Stimulated activated CD4-positive, alpha-beta T cell treated with anti-CD3 and anti-CD28 coated beads, Interleukin-4, amount 100 ng/mL, for 1 hour (primary cell): ENCODE measurements at places on chromosomes 13 and 19.
A peak's percentile ranks its signal among the peaks of the same experiment; 100 is the strongest.

DNA sequence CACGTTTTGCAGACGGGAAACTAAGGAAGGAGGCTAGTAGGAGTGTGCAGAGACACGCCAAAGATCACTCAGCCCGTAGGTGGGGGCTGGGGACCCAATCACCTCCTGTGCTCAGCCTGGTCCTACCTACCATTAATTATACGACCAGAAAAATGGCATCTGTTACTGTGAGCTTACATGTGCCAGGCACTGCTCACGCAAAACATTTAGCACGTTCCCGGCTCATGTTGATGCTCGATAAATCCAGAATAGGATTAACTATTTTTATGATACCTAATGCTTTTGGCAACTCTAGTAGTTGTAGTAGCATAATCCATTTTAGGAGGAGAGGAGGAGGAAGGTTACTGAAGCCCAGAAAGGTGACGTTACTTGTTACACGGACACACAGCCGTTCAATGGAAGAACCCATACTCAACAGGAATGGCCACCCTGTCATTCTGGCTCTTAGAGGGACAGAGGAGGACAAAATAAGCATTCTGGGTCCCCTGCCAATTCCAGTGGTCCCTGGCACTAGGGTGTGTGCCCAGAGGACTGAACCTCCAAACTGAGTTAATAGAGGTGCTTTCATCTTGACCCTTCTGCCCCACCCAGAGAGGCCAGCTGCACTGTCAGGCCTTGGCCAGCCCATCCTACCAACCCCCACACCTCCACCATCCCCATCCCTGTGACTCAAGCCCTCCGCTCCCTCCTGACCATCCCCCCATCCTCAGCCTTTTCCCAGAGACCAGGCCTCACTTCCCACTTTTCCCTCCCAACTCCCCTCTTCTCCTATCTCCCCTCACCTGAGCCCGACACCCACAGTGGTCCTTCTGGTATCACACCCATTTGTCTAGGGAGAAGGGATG is 5.0 kb upstream of the EML2 start:
- DNase-seq, result no peak

GRCh38 chr19:31648347-31648746 is 299.1 kb upstream of the TSHZ3 start:
- no peak for DNase-seq

DNA sequence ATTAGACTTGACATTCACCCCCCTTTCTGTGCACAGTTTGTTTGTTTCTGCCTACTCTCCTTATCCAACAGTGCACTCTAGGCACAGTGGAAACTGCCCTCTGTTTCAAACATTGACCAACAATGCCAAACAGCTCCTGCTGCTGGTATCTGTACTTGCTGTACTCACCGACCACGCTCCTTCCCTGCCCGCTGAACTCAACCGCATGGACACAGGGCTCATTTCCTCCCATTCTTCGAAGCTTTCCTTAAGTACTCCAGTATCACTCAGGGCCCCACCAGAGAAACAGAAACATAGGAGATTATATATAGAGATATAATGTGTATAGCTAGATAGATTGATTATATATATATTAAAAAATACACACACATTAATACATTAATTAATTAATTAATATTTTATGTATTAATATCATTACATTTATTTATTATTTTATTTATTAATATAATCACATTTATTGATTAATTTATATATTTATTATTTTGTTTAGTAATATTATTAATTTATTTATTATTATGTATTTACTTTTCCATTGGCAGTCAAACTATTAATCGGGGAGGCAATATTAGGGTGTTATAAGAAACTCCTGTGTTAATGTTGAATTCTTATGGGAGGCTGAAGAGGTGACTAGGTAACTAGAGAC is 1528.2 kb downstream of the EFNB2 start:
- DNase-seq, result no peak

DNA sequence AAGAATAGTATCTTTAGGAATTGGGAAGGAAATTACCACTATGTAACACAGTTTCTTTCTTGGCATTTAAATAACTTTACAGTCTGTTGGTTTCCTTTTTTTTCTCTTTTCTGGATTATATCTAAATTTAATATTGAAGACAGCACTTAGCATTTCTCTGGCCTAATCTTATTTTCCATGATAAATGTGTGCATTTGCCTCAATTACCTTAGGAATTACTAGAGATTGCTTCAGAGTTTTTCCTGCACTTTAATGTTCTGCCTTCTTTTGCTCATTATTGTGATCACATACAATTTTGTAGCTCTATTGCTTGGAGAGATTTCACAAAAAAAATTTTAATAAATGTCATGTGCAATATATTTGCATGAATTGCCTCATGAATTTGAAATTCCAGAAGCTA is 25.1 kb downstream of the DCT start:
- no peak for DNase-seq

DNA sequence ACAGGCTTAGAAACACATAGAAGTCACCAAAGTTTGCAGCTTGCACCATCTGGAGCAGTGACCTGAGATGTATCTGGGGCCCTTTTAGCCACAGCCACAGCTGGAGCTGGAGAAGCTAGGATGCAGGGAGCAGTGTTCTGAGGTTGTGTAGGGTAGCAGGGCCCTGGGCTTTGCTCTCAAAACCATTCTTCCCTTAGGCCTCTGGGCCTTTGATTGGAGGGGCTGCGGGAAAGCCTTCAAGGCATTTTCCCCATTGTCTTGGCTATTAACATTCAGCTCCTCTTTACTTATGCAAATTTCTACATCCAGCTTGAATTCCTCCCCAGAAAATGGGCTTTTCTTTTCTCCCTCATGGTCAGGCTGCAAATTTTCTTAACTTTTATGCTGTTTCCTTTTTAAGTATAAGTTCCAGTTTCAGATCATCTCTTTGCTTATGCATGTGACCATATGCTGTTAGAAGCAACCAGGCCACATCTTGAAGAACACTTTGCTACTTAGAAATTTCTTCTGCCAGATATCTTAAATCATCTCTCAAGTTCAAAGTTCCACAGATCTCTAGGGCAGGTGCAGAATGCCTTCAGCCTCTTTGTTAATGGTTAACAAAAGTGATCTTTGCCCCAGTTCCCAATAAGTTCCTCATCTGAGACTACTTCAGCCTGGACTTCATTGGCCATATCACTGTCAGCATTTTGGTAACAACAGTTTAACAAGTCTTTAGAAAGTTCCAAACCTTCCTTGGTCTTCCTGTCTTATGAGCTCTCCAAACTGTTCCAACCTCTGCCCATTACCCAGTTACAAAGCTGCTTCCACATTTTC is 48.5 kb downstream of the NBEA start:
- DNase-seq, result no peak

GRCh38 chr19:15274477-15274876 is 42.2 kb upstream of the EPHX3 start:
- no peak for DNase-seq

DNA sequence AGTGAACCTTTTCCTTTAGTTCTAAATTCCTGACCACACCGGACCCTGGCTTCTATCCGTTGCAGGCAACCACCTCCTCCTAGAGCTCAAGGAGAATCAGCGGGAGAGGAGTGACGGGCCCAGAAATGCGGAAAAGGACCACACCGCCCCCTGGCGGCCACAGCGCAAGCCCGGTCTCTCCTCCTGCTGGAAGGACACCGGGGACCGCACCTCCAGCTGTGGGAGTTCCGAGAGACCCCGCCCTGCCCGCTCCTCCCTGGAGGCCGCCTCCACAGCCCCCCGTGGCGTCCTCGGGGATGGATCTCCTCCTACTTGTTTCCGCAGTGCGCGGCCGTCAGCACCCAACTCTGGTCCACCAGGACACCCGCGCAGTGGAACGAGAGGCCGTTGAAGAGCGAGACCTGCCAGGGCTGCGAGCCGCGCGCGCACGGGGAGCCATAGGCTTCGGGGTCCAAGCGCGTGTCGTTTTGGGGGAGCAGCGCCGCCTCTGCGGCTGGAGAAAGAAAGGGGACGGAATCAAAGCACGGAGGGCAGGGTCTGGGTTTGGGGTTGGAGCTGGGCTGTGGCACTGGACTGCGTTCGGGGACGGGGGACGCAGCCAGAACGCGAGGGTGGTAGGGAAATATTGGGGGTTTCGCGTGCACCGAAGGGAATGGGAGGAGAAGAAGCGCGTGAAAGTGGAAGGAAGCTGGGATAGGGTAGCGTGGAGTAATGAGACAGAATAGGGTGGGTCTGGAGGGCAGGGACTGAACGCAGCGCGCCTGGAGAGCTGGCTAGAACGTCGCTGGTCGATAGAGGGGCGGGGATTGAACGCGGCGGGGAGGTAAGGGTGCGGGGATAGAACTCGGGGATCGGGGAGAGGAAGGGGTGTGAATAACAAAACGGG is 2.5 kb downstream of the KLK10 start:
- DNase-seq, result peak; percentile 73

DNA sequence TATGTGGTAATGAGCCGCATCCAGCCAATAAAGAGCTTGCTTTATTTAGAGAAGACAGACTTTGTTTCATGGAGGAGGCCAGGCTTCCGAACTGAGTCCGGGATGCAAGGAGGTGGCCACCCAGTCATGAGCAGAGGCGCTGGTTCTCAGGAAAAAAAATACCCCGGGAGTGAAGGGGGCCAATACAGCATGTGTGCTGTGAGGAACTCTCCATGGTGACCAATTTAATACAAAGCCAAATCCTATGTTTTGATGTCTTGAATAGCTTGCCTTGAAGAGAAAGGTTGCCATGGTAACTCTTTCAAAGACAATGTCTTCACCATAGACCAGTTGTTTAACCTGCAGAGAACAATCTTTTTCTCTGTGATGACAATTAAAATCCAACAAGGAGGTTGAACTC is 43.4 kb upstream of the PDCD5 start:
- DNase-seq, result no peak

DNA sequence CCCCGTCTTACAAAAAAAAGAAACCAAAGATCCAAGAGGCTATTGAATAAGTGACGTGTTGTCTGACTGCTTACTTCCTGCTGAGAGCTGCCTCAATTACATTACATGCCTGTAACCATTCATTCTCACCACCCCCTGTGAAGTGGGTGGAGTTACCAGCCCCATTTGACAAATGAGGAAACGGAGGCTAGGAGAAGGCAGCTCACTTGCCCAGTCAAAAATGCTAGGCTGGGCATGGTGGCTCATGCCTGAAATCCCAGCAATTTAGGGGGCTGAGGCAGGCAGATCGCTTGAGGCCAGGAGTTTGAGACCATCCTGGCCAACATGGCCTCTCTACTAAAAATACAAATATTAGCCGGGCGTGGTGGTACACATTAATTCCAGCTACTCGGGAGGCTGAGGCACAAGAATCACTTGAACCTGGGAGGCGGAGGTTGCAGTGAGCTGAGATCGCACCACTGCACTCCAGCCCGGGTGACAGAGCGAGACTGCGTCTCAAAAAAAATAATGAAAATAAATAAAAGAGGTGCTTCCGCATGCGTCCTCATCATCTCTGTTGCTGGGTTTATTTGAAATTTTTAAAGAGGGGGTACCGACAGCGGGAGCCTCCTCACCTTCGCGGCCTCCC is 499 bp downstream of the LSM7 start:
- peak; percentile 53 for DNase-seq

GRCh38 chr19:45897261-45897812 is 5.1 kb downstream of the MYPOP start:
- no peak for DNase-seq

DNA sequence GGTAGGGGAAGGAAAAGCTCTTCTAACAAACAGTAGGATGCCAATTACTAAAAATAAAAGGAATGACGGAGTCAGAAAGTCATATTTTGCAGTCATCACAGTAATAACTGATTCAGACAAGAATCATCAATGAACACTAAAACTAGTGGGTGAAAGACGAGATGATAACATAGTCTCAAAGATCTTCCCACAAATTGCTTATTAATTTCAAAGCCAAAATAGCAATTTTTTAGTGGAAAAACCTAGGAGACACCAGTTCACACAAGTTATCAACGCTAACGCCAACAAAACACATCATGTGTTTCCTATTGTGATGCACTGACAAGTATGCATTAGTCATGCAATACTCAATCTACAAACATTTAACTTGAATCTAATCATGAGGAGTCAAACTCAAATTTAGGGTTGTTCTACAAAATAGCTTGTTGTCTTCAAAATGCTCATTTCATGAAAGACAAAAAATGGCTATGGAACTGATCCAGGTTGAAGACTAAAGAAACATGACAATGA is 18.6 kb downstream of the ZNF233 start:
- DNase-seq, result no peak

DNA sequence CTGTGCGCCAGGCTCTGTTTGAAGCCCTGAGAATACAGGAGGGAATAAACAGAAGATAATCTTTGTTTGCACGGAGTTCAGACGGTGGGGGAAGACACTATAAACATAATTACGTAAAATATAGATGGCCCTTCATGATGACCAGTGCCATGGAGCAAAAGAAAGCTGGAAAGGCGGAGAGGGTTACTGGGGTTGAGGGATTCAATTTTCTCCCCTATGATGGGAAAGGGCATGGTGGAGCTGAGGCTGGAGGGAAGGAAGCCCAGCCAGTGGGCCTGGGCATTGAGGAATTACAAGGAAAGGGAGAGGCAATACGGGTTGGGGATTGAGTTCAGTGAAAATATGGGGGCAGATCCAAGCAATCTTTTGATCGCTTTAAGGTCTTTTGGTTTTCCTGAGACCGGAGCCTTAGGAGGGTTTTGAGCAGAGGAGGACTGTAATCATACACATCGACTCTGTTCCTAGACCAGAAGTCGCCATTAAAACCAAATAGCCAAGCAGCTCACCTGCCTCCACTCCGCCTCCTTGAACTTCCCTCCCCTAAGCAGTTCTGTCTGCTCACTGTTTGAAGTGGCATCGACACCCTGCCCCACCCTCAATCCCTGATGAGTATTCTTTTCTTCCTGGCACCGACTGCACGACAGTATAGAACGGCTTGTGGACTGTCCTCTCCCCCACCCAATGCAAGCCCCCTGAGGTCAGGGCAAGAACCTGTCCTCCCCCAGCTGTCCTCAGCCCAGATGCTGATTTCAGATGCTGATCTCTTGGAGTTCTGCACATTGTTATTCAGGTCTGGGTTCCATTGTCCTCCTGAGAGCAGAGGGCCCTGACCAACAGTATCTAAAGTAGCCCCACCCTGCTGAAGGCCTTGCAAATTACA is 813 bp upstream of the ZNF296 start:
- no peak for DNase-seq

DNA sequence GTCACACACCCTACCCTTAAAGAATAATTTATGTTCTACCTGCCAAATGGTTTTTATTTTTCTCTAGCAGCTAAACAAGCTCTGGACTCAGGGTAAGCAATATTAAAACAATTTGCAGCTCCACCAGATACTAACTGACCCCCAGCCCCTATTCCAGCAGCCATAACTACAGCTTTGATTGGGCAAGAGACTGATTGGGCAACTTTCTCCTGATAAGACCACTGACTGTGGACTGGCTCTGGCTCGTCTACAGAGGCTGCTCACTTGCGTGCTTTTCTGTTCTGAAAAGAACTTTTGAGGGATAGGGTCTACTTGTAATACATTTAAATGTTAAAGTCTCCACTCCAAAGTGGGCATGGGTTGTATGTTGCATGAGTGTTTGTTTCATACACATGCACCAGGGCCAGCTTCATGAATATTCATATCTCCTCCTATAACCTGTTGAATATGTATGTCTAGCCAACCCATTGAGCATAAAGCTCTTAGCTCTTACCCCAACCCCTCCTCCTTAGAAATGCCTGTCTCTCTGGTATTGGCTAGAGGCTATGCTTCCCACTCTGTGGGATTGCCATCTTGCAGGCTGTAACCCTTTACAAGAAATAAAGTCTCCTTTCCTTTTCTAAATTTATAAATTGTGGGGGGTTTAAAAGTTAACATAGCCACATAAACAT is 19.9 kb downstream of the OR7A5 start:
- no peak for DNase-seq

- no peak for DNase-seq
Measured at GRCh38 chr13:53250977-53251376, 222.4 kb downstream of the OLFM4 start.
